Stimulated activated naive CD4-positive, alpha-beta T cell treated with Interleukin-2 at 50 U/mL for 16 hours (primary cell): ENCODE measurements at places on chromosomes 1 and 21.

DNA sequence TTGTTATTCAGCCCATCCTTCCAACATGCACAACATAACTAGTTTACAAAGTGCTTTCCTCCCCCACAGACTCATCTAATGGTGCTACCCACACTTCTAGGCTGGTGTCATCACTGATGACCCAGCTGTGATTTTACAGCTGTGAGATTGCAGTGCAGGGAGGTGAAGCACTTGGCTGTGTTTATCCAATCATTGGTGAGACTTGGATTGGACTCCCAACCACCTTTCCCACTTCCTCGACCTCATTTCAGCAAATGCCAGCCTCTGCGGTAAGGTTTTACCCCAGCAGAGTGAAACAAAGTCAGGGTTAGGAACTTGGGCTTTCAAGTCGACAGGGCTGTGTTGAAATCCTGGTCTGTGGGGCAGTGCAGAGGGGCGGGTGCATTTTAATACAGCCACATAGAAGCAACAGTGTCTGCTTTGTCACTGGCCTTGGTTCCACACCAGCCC lies 22.1 kb downstream of the ECHDC2 start:
- no peak for DNase-seq

- DNase-seq = no peak
These were observed 69.2 kb downstream of the LTN1 start for GRCh38 chr21:28923439-28923975.

GRCh38 chr1:84748364-84748763 lies 58.1 kb upstream of the SSX2IP start:
- no peak for DNase-seq

DNA sequence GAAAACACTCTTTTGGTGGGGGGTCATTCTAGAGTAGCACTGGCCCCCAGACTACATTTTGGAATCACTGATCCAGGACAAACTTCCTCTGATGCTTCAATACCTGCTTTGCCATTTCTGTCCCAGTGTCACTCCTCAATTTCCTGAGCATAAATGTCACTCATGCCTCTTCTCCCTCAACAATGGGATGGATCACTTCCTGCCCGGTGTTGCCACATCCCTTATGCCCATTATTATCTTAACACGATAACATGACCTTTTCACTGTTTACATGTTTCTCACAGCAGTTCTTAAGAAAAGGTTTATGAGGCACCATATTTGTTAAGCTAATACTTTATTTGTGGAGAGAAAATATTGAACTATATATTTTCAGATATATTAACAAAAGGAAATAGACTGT lies 3.9 kb upstream of the ITLN1 start:
- no peak for DNase-seq

GRCh38 chr1:228291906-228292608 lies 84.2 kb downstream of the OBSCN start:
- no peak for DNase-seq

DNA sequence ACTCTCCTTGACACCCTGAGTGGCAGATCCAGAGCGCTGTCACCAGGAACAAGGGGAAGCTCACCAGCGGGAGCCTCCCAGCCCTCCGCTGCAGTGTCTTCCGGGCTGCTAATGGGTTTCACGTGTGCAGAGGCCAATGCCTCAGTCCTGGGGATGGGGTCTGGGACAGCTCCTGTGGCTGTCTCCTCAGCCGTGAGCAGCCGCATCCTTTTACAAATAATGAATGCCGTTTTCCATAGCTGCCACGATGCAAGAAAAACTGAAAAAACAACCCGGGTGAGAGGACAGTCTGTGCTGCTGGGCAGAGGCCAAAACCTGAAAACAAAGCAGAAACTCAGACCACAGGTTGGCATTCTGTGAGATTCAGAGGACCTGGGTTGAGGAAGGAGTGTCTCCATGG lies 212.2 kb upstream of the RAB4A start:
- no peak for DNase-seq

GRCh38 chr1:230542054-230542453 lies 100.2 kb upstream of the COG2 start:
- DNase-seq = no peak

DNA sequence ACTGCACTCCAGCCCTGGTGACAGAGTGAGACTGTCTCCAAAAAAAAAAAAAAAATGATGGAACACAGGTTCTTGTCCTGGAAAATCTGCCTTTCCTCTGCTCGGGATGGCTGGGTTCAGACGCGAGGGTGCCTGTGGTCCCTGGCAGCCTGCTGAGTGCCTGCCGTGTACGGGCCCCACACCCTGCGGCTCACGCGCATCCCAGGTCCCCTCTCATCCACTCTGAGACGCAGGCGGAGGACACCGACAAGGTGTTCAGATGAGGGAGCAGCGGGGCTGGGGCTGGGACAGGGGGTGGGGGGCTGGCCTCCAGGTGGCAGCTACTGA lies 4.3 kb upstream of the ANKRD65 start:
- no peak for DNase-seq

- no peak for DNase-seq
These were observed 176.4 kb upstream of the C8B start for GRCh38 chr1:57142169-57142568.

DNA sequence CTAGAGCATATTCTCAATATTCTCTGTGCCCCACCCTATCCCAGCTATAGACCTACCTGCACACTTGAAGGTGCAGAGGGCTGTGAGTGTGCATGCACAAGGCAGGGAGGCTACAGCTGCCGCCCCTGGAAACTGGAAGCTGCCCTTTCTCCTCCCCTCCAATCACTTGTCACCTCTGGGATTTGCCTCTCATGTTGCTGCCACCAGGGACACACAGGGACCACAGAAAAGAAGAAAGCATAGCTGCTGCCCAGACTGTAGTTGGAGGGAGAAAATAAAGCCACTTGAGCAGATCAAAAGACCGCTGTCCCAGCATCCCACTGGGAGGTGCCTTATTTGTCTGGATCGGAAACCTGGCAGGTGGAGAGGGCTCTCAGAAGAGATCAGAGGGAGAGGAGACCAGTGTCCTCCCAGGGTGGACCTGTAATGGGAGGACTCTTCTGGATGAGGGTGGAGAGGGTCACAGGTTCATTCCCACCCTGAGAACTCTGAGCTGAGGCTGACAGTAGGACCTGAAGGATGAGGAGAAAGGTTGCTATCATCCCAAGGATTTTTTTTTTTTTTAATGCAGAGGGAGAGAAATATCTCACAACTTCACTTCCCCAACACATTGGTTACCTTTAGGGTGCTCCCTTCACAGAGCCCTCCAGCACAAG lies 7.6 kb upstream of the INPP5B start:
- no peak for DNase-seq

- no peak for DNase-seq
These were observed 110.1 kb downstream of the FOXD2 start for GRCh38 chr1:47547753-47548573.
